Erythroblast (primary cell): ENCODE measurements at places on chromosomes 5 and 9.

DNA sequence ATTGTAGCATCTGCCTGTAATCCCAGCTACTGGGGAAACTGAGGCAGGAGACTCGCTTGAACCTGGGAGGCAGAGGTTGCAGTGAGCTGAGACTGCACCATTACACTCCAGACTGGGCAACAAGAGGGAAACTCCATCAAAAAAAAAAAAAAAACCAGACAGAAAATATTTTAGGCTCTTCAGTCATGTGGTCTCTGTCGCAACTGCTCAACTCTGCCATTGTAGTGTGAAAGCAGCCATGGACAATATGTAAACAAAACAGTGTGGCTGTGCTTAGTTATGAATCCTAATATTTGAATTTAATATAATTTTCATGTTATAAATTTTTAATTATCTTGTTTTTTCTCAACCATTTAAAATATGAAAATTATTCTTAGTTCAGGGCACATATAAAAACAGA, 38.4 kb downstream of the ZFAND5 start:
- no peak for DNase-seq

DNA sequence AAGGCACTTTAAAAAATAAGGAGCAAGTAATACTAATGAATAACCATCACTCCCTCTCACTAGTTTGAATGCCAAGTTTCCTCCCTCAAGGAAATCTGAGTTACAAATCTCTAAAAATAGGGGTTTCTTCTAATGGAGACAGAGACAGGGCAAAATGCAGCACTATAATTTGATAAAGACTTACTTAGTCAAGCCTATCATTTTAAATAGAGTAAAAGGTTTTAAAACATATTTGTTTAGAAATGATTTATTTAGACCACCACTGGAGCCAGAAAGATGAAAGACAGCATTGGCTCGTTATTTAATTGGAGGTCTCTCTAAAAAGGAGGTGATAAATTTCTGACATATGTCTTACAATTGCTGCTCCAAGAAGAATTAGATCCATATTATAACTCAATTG, 228.7 kb downstream of the TLE1 start:
- no peak for DNase-seq

GRCh38 chr9:93254806-93255493, 71.0 kb downstream of the WNK2 start:
- no peak for DNase-seq

- no peak for DNase-seq
Observed at GRCh38 chr9:36971935-36972488, 62.1 kb downstream of the PAX5 start.

DNA sequence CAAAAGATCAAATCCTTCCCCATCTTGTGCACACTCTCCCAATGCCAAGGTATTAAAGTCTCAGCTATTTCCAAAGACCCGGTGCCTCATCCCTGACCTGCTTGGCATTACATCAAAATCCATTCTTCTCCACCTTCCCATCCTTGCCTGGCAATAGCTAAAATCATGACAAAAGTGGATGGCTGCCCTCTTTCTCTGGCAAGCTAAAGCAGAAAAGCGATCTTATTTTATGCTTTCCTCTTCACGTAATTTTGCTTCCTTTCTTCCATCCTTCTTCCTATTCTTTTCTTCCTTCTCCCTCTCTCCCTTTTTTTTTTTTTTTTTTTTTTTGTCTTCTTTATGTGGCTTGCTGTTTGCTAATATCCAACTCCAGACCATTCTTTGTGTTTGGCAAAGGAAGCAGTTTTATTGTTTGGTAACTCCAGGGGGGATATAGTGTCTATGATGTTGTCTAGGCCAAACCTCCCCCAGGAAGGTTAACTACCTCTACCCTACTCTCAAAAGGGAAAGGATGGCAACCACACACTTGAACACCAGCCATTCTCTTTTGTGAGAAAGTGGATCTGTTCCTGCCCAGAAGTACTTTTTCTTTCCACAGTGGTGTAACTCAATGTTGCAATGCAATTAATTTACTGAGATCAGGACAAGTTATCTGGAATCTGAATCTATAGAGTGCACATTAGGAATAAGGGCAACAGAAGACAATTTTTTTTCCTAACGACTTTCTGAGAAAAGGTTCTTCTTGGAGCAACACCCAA, 120.9 kb upstream of the TMEM161B start:
- DNase-seq, result no peak

GRCh38 chr5:99866740-99867139, 668.4 kb upstream of the FAM174A start:
- no peak for DNase-seq

- no peak for DNase-seq
Observed at GRCh38 chr9:80086822-80087345, 515.1 kb downstream of the TLE4 start.

DNA sequence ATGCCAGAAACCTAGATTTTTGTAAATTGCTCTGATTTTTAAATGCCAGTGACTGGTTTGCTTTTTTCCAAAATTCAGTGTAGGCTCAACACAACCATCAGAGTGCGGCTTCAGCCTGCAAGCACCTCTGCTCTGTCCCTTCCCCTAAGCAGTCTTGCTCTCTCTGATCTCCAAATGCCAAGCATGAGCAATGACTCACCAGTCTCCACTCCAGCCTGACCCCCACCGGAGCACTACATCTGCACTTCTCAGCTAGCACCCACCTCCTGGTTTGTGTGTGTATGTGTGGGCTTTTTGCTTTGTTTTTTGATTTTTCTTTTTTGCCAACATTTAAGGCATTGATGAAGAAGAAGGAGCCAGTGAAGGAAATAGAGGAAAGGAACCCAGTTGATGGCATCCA, 61.4 kb upstream of the ADRA1B start:
- DNase-seq, result no peak

DNA sequence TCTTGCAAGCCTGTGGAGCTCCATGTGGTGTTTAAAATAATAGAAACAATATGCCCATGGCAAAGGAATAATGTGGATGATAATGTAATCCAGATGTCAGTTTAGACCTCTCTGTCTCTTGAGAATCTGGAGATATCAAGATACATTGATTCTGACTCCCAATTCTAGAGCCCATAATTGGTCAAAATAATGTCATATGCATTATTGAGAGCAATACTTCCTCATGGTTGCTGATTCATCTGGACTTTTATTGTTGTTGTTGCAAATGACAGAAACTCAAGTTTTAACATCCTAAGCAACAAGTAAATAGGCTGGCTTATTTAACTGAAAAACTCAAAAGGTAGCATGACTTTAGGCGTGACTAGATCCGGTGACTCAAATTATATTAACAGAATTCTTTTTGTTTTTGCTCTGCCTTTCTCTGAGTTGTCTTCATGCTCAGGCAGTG, 152.1 kb downstream of the PCSK1 start:
- no peak for DNase-seq

DNA sequence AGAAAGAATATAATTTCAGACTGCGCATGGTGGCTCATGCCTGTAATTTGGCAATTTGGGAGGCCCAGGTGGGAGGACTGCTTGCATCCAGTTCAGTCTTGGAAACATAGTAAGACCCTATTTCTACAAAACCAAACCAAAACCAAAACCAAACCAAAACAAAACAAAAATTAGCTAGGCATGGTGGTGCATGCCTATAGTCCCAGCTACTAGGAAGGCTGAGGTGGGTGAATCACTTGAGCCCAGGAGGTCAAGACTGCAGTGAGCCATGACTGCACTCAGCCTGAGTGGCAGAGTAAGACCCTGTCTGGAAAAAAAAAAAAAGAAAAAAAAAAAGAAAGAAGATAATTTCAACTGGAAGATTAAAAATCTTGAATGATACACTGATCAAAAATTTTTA, 137.0 kb upstream of the ACOT12 start:
- DNase-seq, result no peak

DNA sequence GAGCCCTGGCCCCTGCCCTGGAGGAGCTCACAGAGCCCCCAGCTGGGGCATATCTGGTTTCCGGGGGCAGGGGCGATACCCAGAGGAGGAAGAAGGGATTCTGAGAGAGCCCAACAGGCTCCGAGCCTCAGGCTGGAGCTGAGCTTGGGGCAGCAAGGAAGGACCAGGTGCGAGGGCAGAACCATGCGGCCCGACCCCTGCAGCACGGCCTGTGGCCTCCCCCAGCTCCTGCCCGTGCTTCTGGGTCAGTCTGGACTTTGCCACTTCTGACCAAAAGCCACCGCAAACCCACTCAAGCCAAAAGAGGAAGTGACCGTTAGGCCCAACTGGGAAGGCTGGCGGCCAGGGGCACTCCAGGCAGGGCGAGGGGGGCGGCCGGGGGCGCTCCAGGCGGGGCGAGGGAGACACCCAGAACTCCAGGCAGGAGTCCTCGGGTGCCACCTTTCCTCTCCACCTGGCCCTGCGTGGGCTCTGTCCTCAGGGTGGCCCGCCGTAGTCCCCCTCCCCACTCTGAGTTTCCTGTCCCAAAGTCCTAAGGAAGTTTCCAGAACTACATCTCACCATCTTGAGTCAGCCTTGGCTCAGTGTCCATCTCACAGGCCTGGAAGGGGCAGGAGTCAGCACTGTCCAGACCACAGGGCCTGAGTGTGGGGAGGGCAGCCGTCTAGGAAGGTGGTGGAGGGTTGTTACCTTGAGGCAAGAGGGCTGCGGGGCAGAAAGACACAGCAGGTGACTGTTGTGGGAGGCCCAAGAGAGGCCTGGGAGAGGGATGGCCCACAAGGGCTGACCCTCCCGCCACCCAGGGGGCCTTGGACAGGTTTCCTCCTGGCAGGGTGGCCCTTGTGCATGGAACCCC, 946 bp upstream of the LTC4S start:
- DNase-seq, result no peak

DNA sequence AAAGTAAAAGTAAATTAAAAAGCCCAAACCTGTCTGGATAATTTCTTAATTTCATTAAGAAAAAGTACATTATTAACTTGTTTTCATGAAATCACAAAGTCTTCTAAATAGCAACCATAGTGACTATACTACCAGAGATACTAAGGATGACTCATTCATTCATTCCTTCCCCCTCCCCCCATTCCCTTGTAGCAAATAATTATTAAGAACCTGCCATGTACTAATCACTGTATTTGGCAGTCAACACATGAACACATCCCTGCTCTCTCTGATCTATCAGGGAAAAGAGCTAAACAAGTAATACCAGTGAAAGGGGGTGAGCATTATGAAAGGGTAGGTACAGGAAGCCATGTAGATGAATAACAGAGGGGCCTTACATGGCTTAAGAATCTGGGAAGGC, 203.9 kb downstream of the CWC27 start:
- no peak for DNase-seq

- no peak for DNase-seq
Observed at GRCh38 chr5:26877154-26877553, 161.2 kb downstream of the CDH9 start.
